Small intestine (tissue), 16 donors: ENCODE measurements at places on chromosomes 3 and 15. TPM values are rescaled to one million over a fixed set of nuclear protein-coding genes. Genes with fewer than 3 reads are reported as not detected.
A peak's percentile ranks its signal among the peaks of the same experiment; 100 is the strongest.

- H3K27ac ChIP-seq: no peak overlapping the region
- H3K4me3 ChIP-seq: no peak overlapping the region
- DNase-seq: no peak
- no peaks in the 10 kb centered on the region for H3K36me3 ChIP-seq
Observed at GRCh38 chr3:184395320-184395660, 15.4 kb downstream of the CHRD start.

GLDN gene
- not detected for polyA plus RNA-seq

GRCh38 chr3:46068501-46068900, 41.2 kb upstream of the XCR1 start:
- H3K4me3 ChIP-seq: no peak overlapping the region
- no peak overlapping the region for H3K27ac ChIP-seq
- no peaks in the 10 kb centered on the region for H3K4me1 ChIP-seq
- H3K36me3 ChIP-seq: no peaks in the 10 kb centered on the region
- no peaks in the 10 kb centered on the region for H3K27me3 ChIP-seq

DNA sequence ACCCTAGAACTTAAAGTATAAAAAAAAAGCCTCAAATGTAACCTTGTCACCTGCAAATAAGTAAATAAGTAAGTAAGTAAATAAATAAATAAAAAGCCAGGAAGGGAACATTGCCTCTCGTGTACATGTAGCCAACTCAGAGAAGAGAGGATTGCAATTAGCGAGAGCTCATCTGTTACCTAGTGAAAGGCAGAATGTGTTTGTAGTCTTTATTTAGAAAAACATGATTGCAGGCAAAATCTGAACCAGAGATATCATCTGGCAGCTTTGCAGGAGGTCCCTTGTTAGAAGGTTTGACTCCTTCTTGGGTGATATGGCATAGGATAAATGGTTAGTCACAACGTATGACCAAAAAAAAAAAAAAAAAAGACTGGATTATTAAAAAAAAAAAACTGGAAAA, 71.6 kb upstream of the SYN2 start:
- no peak for DNase-seq
- H3K36me3 ChIP-seq: no peaks in the 10 kb centered on the region
- no peak overlapping the region for H3K27ac ChIP-seq
- H3K4me3 ChIP-seq: no peak overlapping the region
- H3K4me1 ChIP-seq: no peaks in the 10 kb centered on the region

DNA sequence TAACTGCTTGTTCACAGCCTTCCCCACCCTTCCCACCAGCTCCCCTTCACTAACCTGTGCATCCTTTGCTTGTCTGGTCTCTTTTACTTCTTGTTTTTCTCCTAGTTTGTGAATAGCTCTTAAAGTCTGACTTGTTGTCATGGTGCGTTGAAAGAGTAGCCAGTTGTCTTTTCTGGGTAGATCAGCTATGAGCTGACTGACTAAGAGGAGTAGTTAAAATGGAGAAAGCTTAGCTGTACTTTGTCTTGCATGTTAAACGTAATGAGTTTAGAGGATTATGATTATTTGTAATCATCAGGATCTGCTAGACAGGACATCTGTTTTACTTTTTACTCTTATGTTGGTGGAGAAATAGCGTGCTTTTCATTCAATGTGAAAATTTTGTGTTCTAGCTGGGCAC, 35.9 kb downstream of the ATP2C1 start:
- DNase-seq: no peak
- no peak overlapping the region for H3K27ac ChIP-seq
- H3K4me3 ChIP-seq: no peak overlapping the region

GRCh38 chr3:124084022-124084881, 92.3 kb upstream of the ROPN1 start:
- no peak overlapping the region for H3K27ac ChIP-seq
- H3K27me3 ChIP-seq: no peaks in the 10 kb centered on the region
- no peak for DNase-seq

- no peaks in the 10 kb centered on the region for H3K27me3 ChIP-seq
- H3K4me3 ChIP-seq: no peak overlapping the region
- no peak for DNase-seq
- H3K4me1 ChIP-seq: no peaks in the 10 kb centered on the region
- H3K27ac ChIP-seq: no peak overlapping the region
Observed at GRCh38 chr3:164460851-164461250, 617.4 kb downstream of the SI start.

- no peaks in the 10 kb centered on the region for H3K36me3 ChIP-seq
- H3K27me3 ChIP-seq: no peaks in the 10 kb centered on the region
- no peak for DNase-seq
- no peaks in the 10 kb centered on the region for H3K4me1 ChIP-seq
- H3K27ac ChIP-seq: no peak overlapping the region
Observed at GRCh38 chr15:80620931-80621330, 74.2 kb upstream of the ABHD17C start.

GRCh38 chr3:175118382-175118941, 259.3 kb downstream of the NAALADL2 start:
- H3K4me1 ChIP-seq: no peaks in the 10 kb centered on the region
- no peak for DNase-seq
- no peak overlapping the region for H3K4me3 ChIP-seq

- no peak for DNase-seq
- H3K36me3 ChIP-seq: no peaks in the 10 kb centered on the region
- H3K4me1 ChIP-seq: no peaks in the 10 kb centered on the region
- no peaks in the 10 kb centered on the region for H3K27me3 ChIP-seq
- no peak overlapping the region for H3K4me3 ChIP-seq
Observed at GRCh38 chr3:170529346-170529745, 56.5 kb downstream of the SLC7A14 start.

SLC27A2 gene
- polyA plus RNA-seq: 15.7 TPM

RTP3 gene
- not detected for polyA plus RNA-seq

PATL2 gene
- polyA plus RNA-seq: 4.2 TPM

DNA sequence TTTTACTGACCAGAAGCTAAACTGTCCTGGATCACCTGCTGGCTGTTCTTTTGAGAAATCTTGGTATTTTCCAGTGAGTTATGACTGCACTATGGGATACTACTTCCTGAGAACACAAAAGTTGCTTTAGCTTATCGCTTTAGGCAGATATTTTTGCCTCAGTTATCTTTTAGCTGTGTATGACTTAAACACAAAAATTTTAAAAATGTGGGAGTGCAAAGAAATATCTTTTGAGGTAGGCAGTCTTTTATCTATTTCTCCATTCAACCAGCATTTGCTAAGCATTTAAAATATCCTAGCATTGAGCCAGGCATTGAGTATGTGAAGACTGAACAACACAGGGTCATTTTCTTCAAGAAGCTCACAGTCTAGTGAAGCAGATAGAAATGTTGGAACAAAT, 981.9 kb downstream of the FHIT start:
- no peaks in the 10 kb centered on the region for H3K4me1 ChIP-seq
- H3K27me3 ChIP-seq: no peaks in the 10 kb centered on the region
- no peak overlapping the region for H3K4me3 ChIP-seq
- H3K36me3 ChIP-seq: no peaks in the 10 kb centered on the region

MOBP gene
- 0.09 TPM for polyA plus RNA-seq

DNA sequence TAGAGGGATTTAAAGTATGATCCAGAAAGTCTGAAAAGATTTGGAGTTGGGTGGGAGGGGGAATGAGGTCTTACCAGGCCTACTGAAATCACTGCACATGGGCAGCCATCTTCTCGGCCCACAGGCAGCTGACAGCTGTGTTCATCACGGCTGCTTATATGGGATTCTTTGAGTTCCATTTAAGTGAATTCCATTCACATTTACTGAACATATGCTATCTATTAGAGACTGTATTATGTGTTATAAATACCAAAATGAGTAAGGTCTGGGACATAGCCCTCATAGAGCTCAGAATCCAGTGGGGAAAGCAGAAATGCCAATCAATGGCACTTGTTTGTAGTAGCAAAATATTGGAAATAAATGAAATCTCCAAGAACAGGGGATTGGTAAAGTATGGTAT, 91.1 kb downstream of the TRIM42 start:
- no peak for DNase-seq
- H3K4me1 ChIP-seq: no peaks in the 10 kb centered on the region
- no peaks in the 10 kb centered on the region for H3K36me3 ChIP-seq

DNA sequence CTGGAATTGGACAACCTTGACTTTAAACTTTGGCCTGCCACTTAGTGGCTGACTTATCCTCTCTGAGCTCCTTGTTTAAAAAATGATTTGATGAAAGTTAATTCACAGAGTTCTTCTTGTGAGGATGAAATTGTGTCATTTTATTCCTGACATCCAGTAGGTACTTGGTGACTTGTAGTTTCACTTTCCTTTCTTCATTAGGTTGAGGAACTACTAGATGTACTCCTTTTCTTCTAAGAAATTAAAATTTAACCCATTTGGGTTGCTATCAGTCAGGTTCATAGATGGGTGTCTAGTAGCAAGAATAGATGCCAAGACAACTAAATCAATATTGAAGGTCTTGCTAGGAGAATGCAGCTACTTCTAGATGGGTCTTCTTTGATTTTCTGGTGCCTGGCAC, 5.2 kb downstream of the NR1D2 start:
- H3K27me3 ChIP-seq: no peaks in the 10 kb centered on the region
- H3K4me3 ChIP-seq: no peak overlapping the region
- peak; percentile 39 for DNase-seq
- H3K36me3 ChIP-seq: no peaks in the 10 kb centered on the region

GRCh38 chr3:160531311-160531710, 34.1 kb downstream of the KPNA4 start:
- DNase-seq: no peak
- H3K27ac ChIP-seq: no peak overlapping the region
- no peaks in the 10 kb centered on the region for H3K4me1 ChIP-seq
- peaks cover 30% of the 10 kb centered on the region for H3K36me3 ChIP-seq

DNA sequence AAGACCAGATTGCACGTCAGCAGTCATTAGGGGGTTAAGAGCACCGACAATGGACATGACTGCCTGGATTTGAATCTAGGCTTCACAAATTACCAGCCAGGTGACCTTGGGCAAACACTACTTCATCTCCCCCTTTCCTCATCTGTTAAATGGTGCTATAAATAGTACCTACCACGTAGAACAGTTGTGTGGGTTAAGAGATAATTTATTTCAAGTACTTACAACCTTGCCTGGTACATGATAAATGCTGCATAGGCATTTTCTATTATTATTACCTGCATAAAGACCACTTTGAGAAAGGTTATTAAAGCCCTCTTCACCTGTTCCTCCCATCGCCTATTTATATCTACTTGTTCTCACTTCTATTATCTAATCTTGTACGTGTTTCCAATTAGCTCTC, 64.7 kb downstream of the BTD start:
- H3K36me3 ChIP-seq: peaks cover 14% of the 10 kb centered on the region
- H3K27me3 ChIP-seq: no peaks in the 10 kb centered on the region
- no peak overlapping the region for H3K4me3 ChIP-seq
- no peak overlapping the region for H3K27ac ChIP-seq
- DNase-seq: no peak

- DNase-seq: no peak
- H3K4me1 ChIP-seq: no peaks in the 10 kb centered on the region
- no peak overlapping the region for H3K4me3 ChIP-seq
- no peaks in the 10 kb centered on the region for H3K27me3 ChIP-seq
Observed at GRCh38 chr3:58617338-58617761, 40.2 kb upstream of the FAM107A start.

DNA sequence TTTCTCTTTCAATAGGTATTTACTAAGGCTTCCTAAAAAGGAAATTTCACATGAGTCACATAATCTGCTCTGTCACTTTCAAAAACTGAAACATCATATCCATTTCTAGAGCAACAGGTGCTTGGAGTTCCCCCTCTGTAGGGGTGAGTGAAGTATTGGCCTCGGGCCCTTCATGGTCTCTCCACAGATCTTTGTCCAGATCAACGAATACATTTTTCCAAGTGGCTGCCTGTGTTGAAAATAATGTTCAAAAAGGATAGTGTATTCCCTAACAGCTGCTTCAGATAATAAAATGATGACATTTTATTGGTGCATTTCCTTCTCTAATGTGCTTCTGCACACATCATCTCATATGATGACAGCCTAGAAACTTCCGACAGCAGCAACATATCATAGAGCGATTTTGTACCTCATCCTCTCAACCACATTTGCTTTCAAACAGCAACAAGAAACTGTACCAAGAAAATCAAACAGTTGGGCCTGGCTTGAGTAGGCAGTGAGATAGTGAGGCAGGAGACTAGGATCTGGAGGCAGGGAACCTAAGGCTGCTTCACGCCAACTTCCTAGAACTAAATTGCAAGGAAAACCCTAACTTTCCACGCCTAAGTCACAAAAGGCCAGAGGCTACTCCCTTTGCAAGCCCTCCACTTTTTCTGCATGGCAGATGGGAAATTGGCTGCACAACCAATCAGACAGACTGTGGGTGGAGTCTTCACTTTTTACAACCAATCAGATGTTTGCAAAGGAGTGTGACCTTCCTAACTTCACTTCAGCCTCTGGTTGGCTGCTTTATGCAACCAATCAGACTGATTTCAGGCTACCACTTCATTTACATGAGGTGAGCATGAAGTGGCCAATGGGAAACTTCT, 340.2 kb downstream of the LRRC3B start:
- H3K4me3 ChIP-seq: no peak overlapping the region
- H3K27ac ChIP-seq: no peak overlapping the region
- DNase-seq: no peak
- no peaks in the 10 kb centered on the region for H3K4me1 ChIP-seq

KNG1 gene
- not detected for polyA plus RNA-seq

GRCh38 chr3:153752405-153753027, 368.7 kb upstream of the ARHGEF26 start:
- H3K27ac ChIP-seq: no peak overlapping the region
- no peak overlapping the region for H3K4me3 ChIP-seq
- no peak for DNase-seq
- H3K4me1 ChIP-seq: no peaks in the 10 kb centered on the region
- no peaks in the 10 kb centered on the region for H3K27me3 ChIP-seq

- no peaks in the 10 kb centered on the region for H3K27me3 ChIP-seq
- DNase-seq: no peak
- no peak overlapping the region for H3K4me3 ChIP-seq
- H3K36me3 ChIP-seq: no peaks in the 10 kb centered on the region
- no peak overlapping the region for H3K27ac ChIP-seq
Observed at GRCh38 chr15:31953478-31953877, 76.8 kb upstream of the CHRNA7 start.

- H3K27ac ChIP-seq: no peak overlapping the region
- no peaks in the 10 kb centered on the region for H3K27me3 ChIP-seq
- H3K4me1 ChIP-seq: peaks cover 2% of the 10 kb centered on the region
- no peak for DNase-seq
- no peaks in the 10 kb centered on the region for H3K36me3 ChIP-seq
Observed at GRCh38 chr15:60414016-60414682, 16.4 kb upstream of the ANXA2 start.

- no peaks in the 10 kb centered on the region for H3K27me3 ChIP-seq
- peaks cover 21% of the 10 kb centered on the region for H3K36me3 ChIP-seq
- peaks cover 3% of the 10 kb centered on the region for H3K4me1 ChIP-seq
- no peak overlapping the region for H3K4me3 ChIP-seq
- DNase-seq: no peak
- H3K27ac ChIP-seq: no peak overlapping the region
Observed at GRCh38 chr15:42453826-42454225, 37.1 kb downstream of the ZNF106 start.

DNA sequence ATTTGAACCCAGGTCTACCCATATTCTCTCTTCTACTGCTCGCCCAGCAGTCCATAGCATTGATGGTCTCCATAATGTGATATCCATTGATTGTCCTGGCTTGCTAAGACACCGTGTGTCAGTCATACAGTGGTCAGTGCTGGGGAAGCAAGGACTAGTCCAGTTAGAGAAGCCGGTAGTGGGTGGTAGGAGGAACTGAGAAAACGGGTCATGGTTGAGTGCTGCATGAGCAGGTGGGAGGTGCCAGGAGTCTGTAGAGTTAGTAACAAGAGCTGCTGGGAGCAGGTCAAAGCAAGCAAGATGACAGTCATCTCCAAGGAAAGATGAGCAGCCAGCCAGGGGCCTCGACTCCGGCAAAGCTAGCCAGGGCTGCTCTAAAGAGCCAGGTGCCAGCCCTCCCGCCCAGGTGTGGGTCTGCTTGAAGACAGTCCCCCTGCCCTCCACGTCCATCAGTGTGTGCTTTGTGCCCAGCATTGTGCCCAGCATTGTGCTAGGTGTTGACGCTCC, 29.5 kb upstream of the USP3 start:
- H3K36me3 ChIP-seq: no peaks in the 10 kb centered on the region
- no peak for DNase-seq
- H3K4me3 ChIP-seq: no peak overlapping the region
- H3K27ac ChIP-seq: peak overlapping the region; percentile 78
